Epithelial cell of proximal tubule (primary cell): ENCODE measurements at places on chromosomes 16 and 17.

DNA sequence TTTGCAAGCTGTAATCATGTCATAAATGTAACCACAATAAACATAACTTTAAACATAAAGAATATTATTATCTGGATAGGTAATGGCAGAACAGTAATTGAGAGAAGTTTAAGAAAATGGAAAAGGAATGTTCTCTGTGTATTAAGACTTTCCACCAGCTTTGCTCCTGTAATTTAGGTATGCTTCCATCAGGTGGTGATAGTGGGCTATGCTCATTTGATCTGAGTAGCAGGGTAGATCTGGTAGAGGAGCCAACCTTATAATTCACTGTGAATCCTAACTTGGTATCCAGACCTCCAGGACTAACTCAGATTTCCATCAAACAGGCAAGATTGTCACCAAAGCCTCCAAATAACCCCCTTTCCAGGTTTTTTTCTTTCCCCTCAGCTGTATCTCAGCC, 137.9 kb upstream of the ZKSCAN2 start:
- DNase-seq = no peak

- no peak for DNase-seq
Observed at GRCh38 chr16:90072442-90073105, 4.6 kb downstream of the PRDM7 start.

GRCh38 chr17:265718-266117, 84.3 kb upstream of the DOC2B start:
- DNase-seq = no peak

- no peak for DNase-seq
Observed at GRCh38 chr17:29949696-29950095, 8.3 kb downstream of the EFCAB5 start.

DNA sequence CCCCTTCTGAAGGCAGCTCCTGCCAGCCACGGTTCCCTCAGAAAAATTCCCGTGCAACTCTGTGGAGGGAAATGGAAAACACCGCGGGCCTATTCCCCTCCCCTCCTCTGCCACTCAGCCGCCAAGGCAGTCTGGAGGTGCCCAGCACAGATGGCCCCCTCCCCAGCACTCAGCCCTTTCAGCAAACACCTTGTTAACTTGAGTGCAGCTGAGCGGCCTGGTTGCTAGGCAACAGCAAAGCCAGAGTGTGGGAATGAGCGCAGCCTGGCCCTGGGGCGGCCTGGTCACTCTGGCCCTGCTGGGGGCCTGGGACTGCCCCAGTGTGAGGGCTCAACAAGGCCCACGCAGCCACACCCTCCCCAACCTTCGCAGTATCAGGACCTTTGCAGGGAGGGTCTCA, 32.8 kb downstream of the CACNA1G start:
- DNase-seq = no peak

GRCh38 chr16:4263504-4264436, 9.1 kb downstream of the TFAP4 start:
- DNase-seq = no peak

- no peak for DNase-seq
Observed at GRCh38 chr16:86507173-86508027, 2.9 kb upstream of the FOXF1 start.

DNA sequence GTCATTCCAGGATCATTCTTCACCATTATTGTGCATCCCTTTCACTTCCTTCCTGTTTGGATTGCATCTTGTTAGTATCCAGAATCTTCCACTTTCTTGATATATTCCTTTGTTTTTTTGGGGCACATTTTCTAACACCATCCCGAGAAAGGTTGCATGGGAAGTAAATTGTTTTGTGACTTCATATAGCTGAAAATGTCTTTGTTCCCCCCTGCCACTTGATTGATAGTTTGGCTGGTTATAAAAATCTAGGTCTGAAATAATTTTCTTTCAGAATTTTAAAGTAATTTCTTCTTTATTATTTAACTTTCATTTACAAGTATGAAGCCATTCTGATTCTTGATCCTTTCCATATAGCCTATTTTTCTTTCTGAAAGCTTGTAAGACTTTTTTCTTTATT, 32.7 kb downstream of the GAN start:
- DNase-seq = no peak

GRCh38 chr16:66774981-66775380, 23.6 kb upstream of the DYNC1LI2 start:
- no peak for DNase-seq

GRCh38 chr17:27443491-27443890, 12.8 kb upstream of the KSR1 start:
- no peak for DNase-seq

GRCh38 chr17:73521376-73521775, 122.9 kb downstream of the SDK2 start:
- no peak for DNase-seq

GRCh38 chr16:4313563-4314531, 2.0 kb upstream of the GLIS2 start:
- DNase-seq = no peak

DNA sequence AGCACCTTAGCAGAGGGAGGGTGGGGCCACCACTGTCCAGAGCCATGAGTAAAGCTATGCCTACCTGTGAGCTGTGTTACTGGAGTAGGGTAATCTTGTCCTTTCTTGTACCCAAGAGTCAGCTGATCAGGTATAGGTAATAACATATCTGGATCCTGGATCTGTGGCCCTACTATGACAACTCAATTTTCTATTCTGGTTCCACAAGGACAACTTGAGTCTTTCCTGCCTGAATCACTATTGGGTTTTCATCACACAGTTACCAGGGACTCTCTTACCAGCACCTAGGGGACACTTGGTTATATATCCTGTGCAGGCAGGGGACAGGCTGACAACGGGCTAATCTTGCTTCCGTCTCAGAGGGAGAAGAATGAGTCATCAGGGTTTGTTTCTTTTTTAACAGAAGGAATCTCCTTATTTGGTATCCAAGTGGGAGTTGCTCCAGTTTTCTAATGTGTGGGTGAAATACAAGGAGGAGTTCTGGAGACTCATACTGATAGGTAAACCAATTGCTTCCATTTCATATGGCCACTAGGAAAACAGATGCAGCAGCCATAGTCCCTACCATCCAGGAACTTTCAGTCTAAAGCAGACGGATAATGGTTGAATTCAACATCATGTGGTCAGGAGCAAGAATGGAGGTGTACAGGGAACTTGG, 6.8 kb downstream of the ZNF267 start:
- peak; percentile 70 for DNase-seq

DNA sequence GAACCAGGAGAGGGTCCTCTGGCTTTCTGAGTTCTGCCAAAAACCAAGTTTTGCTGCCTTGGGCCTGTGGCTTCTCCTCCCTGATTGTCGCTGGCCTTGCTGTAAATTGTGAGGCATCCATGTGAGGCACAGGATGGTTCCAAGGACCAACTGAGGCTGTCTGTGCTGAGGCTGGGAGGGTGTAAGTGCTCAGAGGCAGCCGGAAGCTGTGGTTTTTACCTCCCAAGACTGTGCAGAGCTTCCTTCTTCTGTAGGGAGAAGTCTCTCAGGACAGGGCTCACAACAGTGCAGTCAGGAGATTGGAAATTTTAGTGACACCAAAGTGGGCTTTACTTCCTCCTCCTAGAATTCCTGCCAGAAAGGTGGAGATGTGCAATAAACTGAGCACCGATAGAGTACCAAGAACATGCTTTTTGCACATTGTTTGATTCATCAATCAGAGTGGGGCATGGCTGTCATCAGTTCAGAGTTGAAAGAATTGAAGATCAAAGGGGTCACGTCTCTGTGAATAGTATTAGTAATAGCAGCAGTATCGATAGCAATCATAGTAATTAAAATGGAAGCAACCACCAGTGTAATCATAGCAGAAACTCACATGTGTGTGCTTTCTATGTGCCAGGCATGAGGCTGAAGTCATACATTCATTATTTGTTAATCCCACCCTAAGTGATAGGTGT, 467.1 kb downstream of the WWOX start:
- DNase-seq = no peak
